Stimulated activated CD8-positive, alpha-beta memory T cell treated with anti-CD3 and anti-CD28 coated beads, Interleukin-2, amount 100 ng/mL, for 1 hour (primary cell): ENCODE measurements at places on chromosomes 3 and 15.

- no peak for DNase-seq
Measured at GRCh38 chr15:38672273-38672672, 107.7 kb upstream of the RASGRP1 start.

DNA sequence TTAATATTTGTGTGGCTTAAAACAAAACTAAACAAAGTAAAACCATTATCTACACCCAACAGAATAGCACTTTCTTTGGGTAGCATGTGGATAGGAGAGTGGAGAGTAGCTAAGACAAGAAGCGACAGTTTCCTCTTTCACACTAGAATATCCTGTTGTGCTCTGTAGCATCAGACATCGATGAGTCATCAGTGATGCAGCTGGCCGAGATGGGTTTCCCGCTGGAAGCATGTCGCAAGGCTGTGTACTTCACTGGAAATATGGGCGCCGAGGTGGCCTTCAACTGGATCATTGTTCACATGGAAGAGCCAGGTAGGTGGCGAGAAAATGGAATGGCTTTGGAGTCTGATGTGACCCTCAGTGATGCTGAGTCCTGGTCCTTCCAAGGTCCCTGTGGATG lies 108.1 kb downstream of the USP13 start:
- no peak for DNase-seq

DNA sequence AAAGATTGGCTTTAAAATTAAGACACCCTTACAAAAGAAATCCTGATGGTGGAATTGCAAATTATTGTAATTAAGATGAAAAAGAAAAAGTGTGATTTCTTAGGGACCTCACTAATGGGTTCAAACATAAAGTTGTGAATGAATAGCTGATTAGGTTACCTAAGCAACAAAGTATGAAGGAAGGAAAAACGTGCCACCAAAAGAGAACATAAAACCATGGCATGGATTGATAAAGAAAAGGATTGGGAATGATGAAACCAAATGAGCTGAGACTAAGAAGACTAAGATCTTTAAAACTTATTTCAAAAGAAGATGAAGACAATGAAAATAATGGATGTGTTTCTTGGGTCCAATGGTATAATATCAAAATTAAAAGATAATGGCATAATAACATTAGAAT lies 32.2 kb upstream of the GUCA1C start:
- no peak for DNase-seq

DNA sequence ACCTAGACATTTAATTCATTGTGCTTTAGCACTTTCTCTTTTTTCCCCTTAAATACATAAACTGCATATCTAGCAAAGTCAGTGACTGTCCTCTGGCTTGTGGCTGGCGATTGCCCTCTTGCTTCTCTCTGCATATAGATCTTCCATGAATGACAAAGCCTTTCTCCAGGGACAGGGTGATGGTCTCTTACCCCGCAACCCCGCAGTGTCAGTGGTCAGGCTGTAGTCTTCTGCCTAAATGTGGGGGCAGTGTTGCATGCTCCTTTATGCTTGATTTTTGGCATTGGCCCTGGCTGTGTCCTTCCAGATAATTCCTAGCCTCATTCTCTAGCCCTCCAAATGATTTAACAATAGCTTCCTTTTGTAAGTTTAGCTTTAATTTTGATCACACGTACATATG lies 407.8 kb downstream of the GABRB3 start:
- no peak for DNase-seq

- no peak for DNase-seq
Measured at GRCh38 chr3:56590814-56591213, 33.8 kb downstream of the CCDC66 start.

- DNase-seq = no peak
Measured at GRCh38 chr3:78338405-78338804, 1298.5 kb downstream of the ROBO2 start.

GRCh38 chr3:77068808-77069207 lies 28.9 kb downstream of the ROBO2 start:
- DNase-seq = no peak

DNA sequence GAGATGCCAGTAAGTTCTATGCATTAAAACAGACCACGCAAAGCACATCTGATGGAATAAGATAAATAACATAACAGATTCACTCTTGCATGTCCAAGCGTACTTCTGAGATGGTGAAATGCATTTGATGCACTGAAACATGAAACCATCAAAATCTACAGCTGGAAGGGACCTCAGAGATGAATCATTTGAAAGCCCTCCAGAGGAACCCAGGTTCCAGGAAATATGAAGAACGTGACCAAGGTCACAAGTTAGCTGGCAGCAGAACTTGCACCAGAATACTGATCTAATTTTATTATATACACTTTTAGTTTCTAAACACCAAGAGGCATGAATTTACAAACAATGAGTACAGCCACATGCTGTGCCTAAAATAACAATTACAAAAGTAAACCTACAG lies 957.1 kb downstream of the FHIT start:
- DNase-seq = no peak

GRCh38 chr3:16316847-16317560 lies 52.0 kb downstream of the OXNAD1 start:
- DNase-seq = no peak

GRCh38 chr15:25240461-25241021 lies 198.3 kb downstream of the UBE3A start:
- no peak for DNase-seq

DNA sequence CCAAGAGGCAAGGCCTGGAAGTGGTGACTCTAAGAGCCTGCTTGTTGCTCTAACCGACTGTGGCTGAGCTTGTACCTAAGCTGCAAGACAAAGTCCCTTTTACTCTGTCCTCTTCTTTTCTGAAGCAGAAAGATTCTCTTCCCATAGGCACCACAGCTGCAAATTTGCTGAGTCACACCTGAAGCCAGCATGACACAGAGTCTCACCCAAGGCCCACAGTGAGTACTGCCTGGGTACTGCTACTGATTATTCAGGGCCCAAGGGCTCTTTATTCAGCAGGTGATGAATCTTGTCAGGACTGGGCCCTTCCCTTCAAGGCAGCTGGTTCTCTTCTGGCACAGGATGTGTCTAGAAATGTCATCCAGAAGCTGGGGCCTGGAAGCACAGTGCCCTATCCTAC lies 18.9 kb upstream of the TIGIT start:
- DNase-seq = no peak

DNA sequence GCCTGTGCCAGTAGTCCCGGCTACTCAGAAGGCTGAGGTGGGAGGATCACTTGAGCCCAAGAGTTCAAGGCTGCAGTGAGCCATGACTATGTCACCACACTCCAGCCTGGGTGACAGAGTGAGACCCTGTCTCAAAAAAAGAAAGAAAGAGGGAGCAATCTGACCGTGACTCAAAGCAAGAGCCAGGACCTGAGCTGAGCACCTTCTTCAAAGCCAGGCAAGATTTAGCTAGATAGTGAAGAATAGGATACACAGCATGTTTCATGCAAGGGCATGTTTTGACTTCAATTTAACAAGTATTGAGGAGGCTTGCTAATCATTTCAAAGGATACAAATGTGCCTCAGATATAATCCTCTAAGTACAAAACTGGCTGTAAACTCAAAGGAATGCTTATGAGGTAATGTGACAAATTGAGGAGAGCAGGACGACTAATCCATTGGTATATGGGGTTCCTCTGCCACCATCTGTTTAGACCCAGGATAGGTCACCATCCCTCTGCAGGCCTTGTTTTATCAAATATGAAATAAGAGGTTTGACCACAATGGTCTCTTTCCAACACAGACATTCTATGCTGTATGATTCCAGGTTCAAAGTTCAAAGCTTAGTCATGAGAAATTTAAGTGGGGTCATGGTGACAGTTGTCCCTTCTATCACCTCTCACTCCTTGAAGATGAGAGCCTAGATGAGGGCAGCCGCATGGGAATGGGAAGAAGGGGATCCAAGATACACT lies 33.2 kb downstream of the RAB27A start:
- DNase-seq = no peak

DNA sequence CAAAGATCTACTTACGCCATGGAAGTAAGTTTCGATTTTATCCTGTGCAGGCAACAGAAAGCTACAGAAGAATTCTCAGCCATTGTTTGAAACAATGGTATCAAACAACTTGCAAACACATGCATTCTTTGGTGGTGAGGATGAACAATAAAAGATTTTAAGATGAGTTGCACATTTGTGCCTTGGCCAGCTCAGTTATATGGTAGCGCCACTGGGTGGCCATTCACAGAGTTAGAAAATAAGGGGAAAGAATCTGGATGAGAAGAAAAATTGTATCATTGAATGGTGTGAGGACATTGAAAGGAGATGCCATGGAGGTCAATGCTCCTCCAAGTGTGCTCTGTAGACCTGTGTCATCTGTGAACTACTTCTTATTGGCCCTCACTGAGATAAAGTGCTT lies 11.6 kb downstream of the CADPS start:
- DNase-seq = no peak

- DNase-seq = no peak
Measured at GRCh38 chr3:112349557-112349956, 16.6 kb downstream of the CD200 start.

DNA sequence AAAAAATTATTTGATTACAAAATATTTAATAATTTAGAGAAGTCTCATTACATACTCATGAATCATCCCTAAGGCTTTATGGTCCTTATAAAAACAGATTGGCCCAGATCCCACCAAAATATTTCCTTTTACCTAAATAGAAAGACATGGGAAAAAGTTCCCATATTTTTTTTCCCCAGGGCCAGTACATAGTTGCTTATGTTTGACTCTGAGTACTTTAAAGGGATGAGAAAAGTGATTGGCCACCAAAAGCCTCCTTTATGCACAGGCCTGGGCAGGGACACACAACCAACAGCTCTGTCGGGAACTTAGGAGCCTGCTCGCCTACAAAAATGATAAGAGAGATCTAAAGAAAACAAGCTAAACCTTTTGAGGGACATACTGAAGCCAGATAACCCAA lies 22.3 kb downstream of the KCNAB1 start:
- DNase-seq = no peak

GRCh38 chr15:74178326-74179100 lies 5.0 kb downstream of the ISLR start:
- DNase-seq = no peak

DNA sequence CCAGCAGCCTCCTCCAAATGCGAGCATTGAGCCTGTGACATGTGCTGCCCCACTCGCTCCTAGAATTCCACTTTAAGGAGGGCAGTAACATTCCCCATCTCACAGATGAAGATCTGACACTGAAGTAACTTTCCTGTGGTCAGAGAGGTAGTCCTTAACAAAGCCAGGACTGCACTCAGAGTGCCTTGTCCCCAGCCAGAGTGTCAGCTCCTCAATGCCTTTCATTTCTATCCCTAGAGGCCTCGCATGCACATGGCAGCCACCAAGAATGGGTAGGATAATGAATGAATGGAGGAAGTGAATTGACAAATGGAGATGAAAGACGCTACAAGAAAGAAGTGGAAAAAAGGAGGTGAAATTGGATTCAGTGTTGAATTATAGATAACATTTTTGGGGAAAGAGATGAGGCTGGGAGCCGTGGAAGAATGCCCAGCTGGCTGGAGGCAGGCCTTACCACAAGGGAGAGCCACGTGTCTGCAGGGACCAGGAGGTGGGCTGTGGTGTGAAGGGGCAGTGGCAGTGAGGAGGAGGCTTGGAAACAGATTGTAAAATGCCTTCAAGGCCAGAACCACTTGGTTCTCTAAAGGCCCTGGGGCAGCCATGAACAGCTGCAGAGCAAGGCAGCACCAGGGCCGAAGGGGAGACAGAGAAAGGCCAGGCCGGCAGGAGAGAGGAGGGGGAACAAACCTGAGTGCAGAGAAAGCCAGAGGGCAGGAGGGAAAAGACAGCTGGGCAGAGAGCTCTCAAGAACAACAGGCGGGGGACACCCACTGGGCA lies 10.4 kb downstream of the CFAP92 start:
- no peak for DNase-seq

- DNase-seq = no peak
Measured at GRCh38 chr3:189369636-189370035, 197.9 kb downstream of the TPRG1 start.

- DNase-seq = no peak
Measured at GRCh38 chr3:115898656-115899410, 275.5 kb downstream of the GAP43 start.

GRCh38 chr3:69389520-69390248 lies 3.8 kb upstream of the FRMD4B start:
- DNase-seq = no peak

- no peak for DNase-seq
Measured at GRCh38 chr3:149575961-149576564, 81.8 kb downstream of the WWTR1 start.

DNA sequence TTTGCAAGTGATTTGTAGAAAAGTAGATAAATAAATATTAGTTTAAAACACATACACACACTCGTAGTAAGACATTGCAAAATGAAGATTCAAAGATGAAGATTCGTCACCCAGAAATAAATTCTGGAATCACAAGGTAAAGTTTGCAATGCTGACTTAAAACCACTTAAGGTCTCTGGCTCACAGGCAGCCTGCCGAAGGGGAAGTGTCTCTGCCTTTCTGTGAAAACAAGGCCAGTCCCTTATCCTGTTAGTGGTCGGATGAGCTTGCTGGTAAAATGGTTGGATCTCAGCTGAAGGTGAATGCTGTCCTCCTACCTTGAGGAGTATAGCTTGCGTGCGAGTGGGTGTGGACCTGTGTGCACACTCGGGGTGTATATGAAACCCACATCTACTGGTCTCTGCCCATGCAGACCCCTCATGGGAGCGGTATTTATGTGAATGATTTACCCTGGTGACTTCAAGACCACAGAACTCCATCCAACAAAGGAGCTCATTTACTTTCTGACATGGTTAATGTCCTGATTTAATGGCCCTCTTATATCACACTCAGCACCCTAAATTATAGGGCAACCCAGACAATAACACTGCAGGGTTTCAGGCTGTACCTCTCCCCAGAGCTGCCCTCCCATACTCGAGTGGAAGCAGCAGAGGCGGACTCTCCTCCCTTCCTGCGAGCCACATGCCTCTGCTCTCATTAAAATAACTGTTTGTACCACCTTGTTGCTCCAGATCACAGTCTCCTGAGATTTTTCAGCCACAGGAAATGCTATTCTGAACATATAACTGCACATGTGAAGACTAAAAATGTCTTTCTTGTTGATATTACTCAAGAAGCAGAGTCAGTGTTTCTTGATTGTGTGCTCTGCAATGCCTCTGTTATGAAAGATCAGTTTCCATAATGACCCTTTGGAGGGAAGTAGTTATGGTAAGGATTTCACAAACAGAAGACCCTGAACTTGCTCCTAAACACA lies 45.9 kb upstream of the ALDH1A3 start:
- DNase-seq = no peak

DNA sequence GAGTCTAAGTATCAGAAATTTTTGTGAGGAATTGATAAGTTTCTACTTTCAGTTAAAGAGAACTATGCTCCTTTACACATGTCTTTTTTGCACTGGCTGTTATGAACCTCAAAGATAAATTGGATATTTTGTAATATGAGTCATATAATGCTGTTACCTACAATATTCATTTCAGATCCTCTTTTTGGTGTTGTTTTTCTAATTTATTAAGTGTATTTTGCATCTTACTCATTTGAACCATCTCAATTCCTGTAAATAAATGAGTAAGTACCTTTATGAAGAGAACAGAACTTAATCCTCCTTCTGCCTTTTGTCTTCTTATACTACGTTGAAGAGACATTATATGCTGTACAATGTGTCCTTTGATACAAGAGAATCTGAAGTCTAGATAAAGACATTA lies 74.4 kb downstream of the ZIC1 start:
- no peak for DNase-seq

GRCh38 chr3:194373028-194373427 lies 3.5 kb upstream of the LRRC15 start:
- DNase-seq = no peak
